ENCODE measurements at places on chromosomes 2 and 18.

DNA sequence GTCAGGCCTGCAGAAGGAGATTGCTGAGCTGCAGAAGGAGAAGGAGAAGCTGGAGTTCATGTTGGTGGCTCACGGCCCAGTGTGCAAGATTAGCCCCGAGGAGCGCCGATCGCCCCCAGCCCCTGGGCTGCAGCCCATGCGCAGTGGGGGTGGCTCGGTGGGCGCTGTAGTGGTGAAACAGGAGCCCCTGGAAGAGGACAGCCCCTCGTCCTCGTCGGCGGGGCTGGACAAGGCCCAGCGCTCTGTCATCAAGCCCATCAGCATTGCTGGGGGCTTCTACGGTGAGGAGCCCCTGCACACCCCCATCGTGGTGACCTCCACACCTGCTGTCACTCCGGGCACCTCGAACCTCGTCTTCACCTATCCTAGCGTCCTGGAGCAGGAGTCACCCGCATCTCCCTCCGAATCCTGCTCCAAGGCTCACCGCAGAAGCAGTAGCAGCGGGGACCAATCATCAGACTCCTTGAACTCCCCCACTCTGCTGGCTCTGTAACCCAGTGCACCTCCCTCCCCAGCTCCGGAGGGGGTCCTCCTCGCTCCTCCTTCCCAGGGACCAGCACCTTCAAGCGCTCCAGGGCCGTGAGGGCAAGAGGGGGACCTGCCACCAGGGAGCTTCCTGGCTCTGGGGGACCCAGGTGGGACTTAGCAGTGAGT is 19.4 kb downstream of the FOSL2 start:
- DNase-seq: no peak

DNA sequence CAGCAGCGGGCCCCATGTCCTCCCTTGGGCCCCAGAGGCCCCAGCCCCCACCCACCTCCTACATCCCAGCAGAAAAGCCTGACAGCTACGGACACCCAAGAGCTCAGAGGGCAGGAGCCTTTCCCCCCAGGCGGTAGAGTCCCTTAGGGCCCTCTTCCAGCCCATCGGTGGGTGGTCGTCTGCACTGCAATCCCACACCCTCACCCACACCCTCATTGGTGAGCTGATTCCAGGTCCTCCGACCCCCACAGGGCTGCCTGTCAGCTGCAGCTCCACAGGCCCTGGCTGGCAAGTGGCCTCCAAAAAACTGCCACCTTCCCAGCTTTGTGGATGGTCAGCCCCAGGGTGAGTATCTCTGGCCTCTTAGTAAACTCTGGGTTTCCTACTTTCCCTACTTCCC is 10.5 kb downstream of the TCF23 start:
- DNase-seq: no peak

- DNase-seq: no peak
These were observed 124.2 kb downstream of the MRO start for GRCh38 chr18:50695431-50696176.

DNA sequence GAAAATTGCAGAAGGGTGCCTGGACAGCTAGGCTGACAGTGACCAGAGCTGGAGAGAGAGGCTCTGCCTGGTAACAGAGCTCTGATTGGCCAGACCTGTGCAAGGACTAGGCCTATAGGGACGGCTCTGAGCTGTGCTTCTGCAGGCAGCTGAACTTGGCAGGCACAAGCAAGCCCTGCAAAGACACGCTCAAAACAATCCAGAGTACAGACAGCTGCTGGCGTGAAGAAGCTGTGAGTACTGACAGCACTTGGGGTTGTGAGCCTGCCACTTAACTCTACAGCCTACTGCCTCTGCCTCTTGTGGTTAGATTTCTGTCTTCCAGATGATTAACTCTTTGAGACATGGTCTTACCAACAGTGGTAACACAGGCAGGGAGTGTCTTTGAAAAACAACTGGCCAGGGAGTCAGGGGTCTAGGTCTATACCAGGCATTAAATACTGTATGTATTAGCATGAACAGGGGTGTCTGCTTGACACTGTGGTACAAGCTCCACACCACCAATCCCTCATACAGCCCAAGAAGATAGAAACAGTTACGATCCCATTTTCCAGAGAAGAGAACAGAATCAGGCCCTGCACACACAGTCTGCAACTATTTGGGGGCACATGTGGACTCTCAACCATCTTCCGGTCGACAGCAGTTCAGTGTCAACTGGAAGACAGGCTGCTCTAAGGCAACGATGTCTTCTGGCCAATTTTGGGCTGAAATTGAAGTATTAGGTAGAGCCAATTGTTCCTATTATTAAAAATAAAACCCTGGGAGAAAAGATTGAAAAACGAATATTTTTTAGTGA is 568.4 kb downstream of the TNS1 start:
- DNase-seq: no peak

GRCh38 chr2:137508739-137509384 is 455.4 kb upstream of the HNMT start:
- no peak for DNase-seq

GRCh38 chr2:101736233-101736632 is 38.7 kb downstream of the MAP4K4 start:
- DNase-seq: no peak

GRCh38 chr2:214169736-214170135 is 241.1 kb upstream of the VWC2L start:
- no peak for DNase-seq

DNA sequence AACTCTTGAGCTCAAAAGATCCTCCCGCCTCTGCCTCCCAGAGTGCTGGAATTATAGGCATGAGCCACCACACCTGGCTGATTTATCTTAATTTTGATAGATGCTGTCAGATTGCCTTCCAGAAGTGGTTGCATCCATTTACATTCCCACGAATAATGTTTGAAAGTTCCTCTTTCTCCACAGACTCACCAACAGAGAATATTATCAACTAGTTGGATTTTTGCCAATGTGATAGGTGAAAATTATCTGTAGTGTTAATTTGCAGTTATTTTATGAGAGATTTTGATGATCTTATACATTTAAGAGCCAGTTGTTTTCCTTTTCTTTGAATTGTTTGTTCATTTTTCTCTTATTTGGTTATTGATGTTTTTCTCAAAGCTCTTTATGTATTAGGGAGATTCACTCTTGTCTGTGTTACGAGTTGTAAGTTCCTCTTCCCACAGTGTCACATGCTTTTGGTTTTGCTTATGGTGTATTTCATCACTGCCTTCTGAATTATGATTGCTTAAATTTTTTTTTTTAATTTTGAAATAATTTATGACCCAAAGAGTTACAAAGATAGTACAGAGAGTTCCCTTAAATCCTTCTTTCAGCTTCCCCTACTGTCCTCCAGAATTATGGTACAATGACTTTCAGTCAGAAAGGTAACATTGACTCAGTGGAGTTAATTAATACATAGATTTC is 20.7 kb upstream of the NT5DC4 start:
- no peak for DNase-seq

DNA sequence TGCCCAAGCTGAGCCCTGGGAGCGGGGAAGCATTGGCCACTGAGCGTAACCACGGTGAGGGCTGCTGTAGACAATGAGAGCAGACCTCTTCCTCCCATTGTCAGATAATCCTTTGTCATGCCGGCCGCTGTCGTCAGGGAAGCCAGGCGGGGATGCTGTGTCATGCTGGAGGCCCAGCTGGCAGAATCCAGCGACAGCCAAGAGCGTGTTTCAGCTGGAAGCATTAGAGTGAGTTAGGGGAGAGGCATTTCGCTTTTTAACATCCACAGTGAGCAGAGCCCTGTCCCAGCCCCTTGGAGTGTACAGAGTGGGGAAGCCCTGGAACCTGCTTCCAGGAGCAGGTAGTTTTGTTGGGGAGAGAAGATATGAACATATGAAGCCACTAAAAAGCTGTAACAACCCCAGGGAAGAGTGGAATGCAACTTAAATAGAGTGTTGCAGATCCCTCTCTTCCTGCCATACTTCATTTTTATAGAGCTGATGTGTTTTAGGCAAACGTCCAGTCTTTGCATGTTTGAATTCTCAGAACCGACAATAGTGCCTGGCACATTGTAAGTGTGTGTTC is 7.0 kb downstream of the CTIF start:
- DNase-seq: no peak

- no peak for DNase-seq
These were observed 308.1 kb downstream of the OSR1 start for GRCh38 chr2:19050354-19050753.

DNA sequence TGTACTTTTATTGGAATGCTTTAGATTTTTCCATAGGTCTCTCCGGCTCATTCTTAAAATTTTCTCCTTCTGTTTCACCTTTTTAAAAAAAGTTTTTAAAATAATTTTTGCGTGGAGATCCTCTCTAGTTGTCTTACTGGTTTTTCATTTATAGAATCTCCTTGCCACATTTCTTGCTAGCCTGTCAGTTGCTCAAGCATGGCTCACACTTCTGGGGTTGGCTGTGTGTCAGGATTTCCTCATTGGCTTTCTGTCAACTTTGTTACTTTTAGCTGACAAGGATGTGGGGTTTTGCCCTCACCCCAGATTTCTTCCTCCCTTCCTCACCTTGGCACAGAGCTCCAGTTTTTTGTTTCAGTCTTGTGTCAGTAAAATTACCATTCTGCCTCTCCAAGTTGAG is 124.6 kb downstream of the ZNF407 start:
- DNase-seq: no peak

- DNase-seq: no peak
These were observed 33.1 kb upstream of the DYNAP start for GRCh38 chr18:54557958-54558357.

DNA sequence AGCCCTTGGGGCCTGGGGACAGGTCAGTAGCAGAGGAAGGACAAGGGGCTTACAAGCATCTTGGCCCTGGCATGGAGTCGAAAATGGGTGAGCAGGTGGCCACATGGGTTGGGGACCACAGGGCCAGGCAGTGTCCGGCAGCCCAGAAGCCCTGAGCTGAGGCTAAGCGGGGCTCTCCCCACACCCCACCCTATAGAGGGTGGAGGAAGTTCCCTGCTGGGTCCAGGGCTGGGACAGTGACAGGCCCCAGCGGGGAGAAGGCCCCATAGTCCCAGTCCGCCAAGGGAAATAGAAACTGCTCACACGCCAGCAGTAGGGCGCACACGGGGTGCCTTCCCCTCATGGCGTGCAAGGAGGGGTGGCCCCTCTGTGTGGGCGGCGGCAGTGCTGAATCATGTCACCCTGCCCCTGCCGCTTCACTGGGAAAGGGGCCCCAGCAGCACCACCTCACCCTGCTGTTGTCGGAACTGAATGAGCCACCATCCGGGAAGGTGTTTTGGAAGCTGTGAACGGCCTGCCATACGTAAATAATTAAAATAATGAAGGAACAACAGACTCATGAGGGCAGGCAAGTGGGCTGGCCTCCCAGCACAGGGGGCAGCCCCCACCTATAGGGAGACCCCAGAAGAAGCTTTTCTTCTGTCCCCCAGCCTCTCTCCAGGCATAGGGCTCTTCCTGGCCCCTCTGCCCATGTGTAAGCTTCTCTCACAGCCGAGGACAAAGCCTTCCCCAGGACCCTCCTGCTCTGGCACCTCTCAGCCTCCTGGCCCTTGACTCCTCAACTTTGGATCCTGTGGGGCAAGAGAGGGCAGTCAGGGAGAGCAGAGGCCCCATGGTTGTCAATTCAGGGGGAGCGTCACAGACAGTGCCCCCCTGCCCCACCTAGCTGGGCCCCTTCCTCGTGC is 12.7 kb upstream of the DUSP2 start:
- peak; percentile 96 for DNase-seq

- no peak for DNase-seq
These were observed 790.9 kb upstream of the GCFC2 start for GRCh38 chr2:76501641-76502040.

- no peak for DNase-seq
These were observed 262.0 kb downstream of the HAUS1 start for GRCh38 chr18:46366201-46366600.

DNA sequence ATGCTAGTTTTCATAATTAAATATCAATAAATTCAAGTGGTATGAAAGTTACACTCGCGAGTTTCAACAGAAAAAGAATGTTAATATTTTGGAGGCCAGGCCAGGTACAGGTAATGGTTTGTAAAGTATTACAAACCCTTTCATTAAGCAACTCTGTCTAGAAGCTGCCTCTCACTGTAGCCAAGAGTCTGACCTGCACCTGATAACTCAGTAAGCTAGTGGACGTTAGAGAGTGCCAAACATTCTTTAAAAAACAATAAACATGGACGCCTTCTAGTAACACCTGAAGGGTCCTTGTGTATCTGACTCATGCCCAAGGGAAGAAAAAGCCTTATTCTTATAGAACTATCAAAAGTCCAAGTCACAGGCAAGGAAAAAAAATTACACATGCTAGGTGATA is 70.2 kb downstream of the MBD2 start:
- no peak for DNase-seq

DNA sequence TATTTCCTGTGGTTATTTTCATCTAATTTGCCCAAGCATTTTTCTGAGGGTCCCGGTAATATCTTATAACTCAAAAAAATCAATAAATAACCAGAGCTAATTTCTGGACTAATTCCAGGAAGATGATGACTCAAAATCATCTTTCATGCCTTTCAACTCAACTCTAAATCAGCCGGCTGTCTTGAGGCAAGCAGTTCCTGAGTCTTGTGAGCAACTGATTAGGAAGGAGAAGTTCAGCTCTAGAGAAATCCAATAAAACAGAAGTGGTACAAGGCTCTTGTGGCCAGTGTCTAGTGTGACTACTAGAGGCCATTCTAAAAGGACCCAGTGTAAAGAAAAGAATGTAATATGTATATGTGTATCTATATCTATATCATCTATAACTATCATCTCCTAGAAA is 890.4 kb downstream of the TRIB2 start:
- DNase-seq: no peak

- no peak for DNase-seq
These were observed 303.3 kb upstream of the GULP1 start for GRCh38 chr2:187988348-187988747.

GRCh38 chr2:24877067-24877466 is 43.0 kb downstream of the ADCY3 start:
- no peak for DNase-seq

- DNase-seq: no peak
These were observed 33.9 kb downstream of the INO80C start for GRCh38 chr18:35463827-35464226.

GRCh38 chr2:1663621-1664020 is 80.7 kb downstream of the PXDN start:
- DNase-seq: no peak

DNA sequence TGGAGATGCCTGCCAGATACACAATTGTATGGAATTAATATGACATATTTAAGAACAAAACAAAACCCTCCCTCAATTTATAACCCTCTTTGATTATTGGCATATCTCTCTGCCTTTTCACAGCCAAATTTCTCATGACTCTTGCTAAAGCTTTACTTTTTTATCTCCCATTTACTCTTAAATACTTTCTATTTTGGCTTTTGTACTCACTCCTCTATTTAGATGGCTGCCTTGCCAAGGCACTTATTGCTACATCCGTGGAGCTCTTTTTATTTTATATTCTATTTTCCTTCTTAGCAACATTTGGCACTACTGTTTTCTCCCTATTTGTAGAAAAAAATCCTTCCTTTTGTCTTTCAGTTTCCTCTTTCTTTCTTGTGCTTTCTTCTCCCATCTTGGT is 466.4 kb upstream of the CWC22 start:
- DNase-seq: no peak
